Astrocyte (in vitro differentiated cells and primary cell): ENCODE measurements at places on chromosomes 12 and 14.
A peak's percentile ranks its signal among the peaks of the same experiment; 100 is the strongest.

DNA sequence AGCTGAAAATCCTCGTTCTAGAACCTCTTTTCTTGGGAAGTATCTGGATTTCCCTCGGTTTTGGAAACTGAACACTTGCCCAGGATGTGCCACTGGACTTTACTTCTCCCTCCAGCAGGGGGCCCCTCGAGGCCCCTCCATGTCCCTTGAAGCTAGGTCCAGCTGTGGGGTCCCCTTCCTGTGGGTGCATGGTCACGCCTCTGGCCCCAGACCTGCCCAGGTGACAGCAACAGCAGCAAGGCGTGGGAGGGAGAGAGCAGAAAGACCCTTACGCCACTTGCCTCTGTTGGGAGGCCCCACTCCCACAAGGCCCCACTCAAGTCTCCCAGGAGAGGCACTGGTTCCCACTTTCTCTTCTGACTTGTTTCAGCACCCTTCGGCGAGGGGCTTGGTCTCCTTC, 3.1 kb downstream of the SLC25A29 start:
- no peak for DNase-seq

GRCh38 chr14:49526101-49526500, 60.1 kb downstream of the RPS29 start:
- no peak for DNase-seq

DNA sequence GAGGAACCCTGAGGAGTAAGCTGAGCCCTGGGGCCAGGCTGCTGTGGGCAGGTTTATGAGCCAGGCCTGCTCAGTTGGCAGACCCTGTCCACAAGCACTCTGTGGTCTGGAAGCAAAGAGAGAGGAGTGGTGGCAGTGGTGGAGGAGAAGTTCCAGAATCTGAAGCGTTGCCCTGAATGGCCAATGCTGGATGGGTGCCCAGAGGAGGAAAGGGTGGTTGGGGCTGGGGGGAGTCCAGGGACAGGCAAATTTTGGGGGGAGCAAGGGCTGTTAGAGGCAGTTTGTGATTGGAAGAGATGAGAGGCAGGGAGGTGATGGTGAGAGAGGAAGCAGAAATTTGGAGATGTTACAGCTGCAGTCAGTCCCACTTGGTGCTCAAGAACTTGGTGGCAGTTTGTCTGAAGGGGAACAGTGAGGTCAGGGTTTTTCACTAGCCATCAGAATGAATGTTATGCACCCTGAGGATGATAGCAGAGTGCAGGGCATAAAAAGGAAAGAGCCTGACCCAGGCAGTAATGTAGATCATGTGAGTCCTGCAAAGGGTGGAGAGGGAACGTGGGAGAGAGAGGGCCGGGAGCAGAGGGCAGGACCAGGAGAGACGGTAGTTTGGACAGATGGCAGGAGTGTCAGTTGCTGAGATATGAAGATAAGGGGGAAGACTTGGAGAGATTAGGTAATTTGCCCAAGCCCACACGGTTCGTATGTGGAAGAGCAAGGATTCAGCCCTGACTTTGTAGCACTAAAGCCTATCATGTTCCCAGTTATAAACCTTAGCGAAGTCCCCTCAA, 51.2 kb downstream of the GALNT8 start:
- no peak for DNase-seq

- peak; percentile 55 for DNase-seq
Observed at GRCh38 chr12:27841392-27841882, 61.4 kb upstream of the MANSC4 start.

DNA sequence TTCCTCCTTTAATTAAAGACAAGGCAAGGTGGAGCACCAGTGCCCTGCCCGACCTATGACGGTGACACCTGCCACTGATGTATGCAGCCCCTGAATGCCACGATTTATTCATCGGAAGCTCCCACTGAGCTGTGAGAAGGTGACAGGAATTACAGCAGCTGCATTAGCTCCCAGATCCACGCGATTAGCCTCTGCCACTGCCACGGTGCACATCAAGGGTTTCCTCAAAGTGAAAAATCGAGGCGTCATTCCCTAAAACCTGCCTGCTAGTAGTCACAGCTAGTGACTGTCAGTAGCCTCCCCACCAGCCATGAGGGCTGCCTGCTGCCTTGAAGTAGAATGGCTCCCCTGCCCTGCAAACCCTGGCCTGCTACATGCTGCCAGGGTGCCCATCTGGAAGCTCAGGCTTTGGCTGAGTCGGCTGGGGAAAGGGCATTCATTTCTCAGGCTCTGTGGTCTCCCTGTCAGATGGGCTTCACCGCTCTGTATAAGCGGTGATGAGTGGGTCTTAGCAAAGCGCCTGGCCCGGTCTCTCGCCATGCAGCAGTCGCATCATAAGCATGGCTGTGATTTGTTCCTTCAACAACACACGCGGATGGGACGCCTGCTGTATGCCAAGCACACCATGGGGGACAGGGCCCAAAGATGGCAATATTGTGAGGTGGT, 8.2 kb upstream of the BCL11B start:
- DNase-seq = no peak

DNA sequence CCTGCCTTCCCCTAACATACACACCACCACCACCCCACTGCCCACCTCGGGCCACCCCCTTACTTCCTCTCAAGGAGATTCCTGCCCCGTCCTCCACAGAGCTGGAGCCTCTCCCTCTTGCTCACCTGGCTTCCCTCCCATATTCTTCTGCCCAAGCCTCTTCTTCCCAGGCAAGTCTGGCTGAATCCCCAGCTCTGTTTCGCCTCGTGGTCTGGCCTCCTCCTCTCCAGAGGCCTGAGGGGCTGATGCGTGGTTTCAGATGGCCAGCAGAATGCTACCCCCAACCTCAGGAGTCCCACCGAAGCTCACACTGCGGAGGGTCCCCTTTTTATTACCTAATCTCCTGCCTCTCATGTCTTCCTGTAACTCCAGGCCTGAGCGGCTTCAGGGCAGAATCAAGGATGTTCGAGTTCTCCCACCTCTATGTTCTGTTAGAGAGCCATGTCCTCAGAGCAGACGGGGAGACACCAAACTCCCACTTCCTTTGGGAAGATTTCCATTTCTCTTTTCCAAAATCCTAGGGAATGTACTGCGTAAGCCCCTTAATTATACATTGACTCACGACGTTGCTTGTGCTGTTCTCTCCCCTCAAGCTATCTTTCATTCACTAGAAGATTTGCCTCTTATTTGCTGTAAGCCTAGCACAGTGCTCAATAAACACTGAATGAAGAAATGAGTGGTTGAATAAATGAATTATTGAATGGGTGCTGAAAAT, 33.9 kb upstream of the LTBP2 start:
- DNase-seq = no peak

DNA sequence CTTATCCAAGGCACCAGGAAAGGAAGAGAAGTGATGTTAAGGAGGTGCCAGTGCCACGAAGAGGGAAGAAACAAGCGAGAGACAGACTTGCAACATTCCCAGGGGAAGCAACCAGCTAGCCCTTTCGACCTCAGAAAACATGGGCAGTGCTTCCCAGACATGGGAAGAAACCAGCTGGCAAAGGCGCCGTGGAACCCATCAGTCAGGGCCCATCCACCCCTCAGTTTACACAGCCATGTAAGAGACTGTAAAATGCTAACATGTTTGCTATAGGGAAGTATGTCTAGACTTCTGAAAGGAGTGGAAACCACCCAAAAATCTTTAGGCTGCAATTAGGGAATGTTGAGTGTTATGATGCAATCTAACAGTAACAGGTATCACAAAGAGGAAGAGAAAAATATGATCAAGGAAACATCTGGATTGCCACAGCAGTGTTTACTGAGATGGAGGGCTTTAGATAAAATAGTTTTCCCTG, 26.3 kb downstream of the ANAPC5 start:
- no peak for DNase-seq

GRCh38 chr12:85697003-85697402, 139.2 kb downstream of the RASSF9 start:
- DNase-seq = no peak

DNA sequence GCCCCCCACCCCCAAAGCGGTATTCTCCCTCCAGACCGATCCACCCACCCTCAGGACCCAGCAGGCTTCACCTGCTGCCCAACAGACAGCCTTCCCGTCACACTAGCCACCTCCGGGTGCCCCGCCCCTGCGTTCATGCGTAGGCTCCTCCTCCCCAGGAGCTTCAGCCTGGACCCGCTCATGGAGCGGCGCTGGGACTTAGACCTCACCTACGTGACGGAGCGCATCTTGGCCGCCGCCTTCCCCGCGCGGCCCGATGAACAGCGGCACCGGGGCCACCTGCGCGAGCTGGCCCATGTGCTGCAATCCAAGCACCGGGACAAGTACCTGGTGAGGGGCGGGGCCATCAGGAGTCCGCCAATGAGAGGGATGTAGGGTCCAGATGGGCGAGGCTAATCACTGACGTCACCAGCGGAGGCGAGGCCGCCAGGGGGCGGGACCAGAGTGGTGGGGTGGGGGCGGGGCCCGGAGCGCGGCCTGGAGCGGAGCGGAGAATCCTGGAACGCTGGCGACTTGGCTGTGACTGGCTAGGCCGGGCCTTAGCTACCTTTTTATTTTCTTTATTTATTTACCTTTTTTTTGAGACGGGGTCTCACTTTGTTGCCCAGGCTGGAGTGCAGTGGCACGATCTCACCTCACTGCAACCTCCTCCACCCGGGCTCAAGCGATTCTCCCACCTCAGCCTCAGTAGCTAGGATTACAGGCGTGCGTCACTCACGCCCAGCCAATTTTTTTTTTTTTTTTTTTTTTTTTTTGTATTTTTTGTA, 4.4 kb downstream of the TNS2 start:
- peak; percentile 76 for DNase-seq
